ENCODE measurements at places on chromosomes 5 and 9.

GRCh38 chr5:76451031-76451701, 48.1 kb downstream of the IQGAP2 start:
- DNase-seq, result no peak

- no peak for DNase-seq
Observed at GRCh38 chr5:181039471-181039870, 595 bp upstream of the BTNL9 start.

GRCh38 chr5:139693676-139694364, 45.7 kb downstream of the CXXC5 start:
- no peak for DNase-seq

GRCh38 chr9:14887149-14887548, 23.1 kb downstream of the FREM1 start:
- DNase-seq, result no peak

DNA sequence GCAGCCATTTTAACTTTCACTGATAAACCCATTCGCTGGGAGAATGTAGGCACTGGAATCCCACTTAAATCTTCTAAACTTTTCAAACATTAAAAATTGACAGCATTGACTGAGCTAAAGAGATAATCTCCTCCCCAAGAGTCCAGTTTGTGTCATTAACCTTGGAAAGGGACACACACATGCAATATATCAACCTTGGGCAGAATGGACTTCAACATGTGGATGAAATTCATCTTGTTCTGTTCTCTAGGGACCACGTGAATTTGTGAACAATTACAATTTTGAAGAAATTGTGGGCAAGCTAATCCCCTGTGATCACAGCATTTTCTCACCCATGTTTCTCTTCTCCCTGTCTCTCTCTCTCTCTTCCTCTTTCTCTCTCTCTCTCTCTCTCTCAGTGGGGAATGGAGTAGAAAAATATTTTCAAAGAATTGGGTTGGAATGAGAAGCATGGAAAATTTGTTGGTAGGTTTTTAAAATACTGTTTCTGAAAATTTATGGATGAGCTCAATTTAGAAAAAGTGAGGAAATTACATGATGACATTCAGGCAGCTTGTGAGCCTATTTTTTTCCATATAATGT, 553.7 kb downstream of the EBF1 start:
- no peak for DNase-seq

Measured in WTC11 (cell line).